ENCODE measurements at places on chromosomes 2 and 18.

DNA sequence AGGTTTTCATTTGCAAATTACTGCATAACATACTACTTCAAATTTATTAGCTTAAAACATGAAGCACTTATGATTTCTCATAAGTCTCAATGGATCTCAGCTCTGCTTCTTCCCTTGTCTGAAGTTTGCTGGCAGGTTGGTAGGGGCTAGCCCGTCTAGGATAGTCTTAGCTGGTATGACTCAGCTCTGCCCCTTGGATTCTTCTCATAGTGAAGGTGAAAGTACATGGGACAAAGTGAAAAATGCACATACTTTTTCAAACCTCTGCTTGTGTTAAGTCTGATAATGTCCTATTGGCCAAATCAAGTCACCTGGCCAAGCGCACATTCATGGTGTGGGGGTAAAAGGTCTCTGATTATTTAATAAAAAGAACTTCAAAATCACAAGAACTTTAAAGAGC lies 184.8 kb upstream of the VWC2L start:
- DNase-seq: no peak

- DNase-seq: no peak
Observed at GRCh38 chr2:29372185-29372584, 257.0 kb downstream of the CLIP4 start.

GRCh38 chr2:132419941-132420340 lies 3.3 kb downstream of the GPR39 start:
- no peak for DNase-seq

DNA sequence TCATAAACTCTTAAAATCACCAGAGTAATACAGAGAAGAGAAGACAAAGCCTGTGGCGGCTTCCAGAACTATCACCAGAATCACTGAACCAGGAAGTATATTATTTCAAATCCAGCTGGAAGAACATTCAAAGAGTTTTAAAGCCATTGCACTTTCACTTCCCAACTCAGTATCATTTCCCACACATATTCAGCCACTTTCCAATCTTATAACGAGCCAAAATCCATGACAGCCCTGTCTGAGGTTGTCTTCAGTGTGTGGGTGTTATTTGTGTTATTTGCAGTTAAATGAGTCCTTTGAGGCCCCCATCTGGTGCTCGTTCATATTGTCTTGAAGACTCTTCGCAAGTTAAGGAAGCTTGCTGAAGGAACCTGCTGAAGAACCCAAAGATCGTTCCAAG lies 559.9 kb downstream of the TSN start:
- no peak for DNase-seq

- no peak for DNase-seq
Observed at GRCh38 chr18:79780547-79780946, 17.2 kb upstream of the KCNG2 start.

DNA sequence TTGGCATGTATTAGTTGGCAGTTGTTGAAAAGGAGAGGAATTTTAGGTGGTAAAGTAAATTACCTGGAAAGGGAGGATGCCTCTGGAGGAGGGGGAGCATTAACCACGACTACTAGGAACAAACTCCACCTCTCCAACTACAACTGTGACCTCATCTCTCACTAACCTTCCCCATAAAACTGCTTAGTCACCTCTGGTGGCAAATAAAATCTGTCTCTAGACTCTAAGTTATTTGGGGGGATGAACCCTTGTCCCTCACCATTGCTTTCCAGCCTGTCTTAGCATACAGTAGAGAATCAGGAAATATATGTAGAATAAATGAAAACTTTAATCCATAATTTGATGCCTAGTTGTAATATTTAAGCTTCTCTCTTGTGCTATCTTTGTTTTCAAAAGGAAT lies 27.6 kb upstream of the MYO1B start:
- DNase-seq: no peak

- DNase-seq: no peak
Observed at GRCh38 chr2:149019768-149020167, 18.7 kb upstream of the LYPD6B start.

- no peak for DNase-seq
Observed at GRCh38 chr2:230447455-230448451, 31.8 kb downstream of the SP100 start.
